ENCODE measurements at places on chromosomes 7 and 10.

DNA sequence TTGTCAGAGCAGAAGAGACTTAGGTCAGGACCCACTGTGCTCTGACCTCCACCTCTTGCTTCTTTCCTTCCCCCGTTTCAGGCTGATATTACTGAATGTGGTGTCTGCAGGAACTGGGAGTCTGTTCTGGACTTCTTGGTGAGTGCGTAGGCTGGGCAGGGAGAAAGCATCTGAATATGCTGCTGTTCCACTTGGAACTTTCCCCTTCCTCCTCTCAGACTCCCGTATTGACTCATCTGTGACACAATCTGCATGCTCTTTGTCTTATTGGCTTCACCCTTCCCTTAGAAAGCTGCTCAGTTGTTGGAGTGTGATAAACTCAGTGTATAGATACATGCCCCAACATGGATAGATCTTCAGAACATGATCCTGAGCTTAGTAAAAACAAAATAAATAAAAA lies 137.6 kb upstream of the HABP2 start:
- DNase-seq = no peak

DNA sequence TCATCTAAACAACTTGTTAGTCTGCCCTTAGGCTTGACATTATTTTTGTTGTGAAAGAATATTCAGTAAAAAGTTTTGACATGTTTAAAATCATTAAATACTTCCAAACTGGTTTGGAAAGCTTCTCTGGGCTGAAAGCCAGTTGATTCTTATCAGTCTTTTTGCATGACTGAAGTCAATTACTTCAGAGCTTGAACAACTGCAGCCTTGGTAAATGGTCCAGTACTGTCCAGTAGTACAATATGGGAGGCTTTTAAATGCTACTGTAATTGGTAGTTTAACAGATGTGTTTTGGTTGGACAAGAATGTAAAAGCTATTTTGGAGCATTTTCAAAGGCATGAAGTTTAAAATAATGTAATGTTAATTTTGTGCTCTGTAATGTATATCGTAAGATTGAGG lies 103.4 kb downstream of the SDK1 start:
- no peak for DNase-seq

DNA sequence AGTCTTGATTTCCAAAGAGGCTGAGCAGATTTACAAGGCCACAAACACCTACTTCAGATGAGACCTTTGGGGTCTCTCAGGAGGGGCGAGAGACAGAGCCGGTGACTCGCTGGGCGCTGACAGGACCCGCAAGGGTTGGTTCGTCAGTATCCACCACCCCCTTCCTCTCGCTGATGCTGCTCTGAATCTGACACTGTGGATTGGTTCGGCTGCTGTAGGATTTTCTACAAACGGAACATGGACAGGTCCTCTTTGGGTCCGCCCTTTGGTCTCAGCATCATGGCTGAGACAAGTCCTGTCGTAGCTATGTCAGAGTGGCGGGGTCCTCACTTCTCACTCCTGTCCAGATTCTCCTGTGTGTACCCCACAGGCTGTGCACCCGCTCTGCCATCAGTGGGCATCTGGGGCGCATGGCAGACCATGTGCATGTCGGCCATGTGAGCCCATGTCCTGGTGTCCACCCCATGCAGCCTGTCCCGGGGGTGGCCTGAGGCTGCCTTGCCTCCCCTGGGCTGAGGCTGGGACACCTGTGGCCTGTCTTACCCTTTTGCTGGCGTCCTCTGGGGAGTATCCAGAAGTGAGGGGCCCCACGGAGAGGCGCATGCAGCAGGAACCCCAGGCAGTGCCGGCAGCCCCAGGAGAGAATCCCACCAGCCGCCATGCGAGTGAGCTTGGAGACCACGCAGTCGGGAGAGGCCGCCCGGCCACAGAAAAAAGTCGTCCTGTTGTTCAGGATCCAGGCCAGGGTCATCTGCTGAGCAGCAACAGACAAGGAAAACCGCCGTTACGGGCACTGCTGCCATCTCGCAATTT lies 21.6 kb upstream of the FAM20C start:
- DNase-seq = no peak

GRCh38 chr7:138238734-138239659 lies 162.7 kb downstream of the AKR1D1 start:
- DNase-seq = no peak

DNA sequence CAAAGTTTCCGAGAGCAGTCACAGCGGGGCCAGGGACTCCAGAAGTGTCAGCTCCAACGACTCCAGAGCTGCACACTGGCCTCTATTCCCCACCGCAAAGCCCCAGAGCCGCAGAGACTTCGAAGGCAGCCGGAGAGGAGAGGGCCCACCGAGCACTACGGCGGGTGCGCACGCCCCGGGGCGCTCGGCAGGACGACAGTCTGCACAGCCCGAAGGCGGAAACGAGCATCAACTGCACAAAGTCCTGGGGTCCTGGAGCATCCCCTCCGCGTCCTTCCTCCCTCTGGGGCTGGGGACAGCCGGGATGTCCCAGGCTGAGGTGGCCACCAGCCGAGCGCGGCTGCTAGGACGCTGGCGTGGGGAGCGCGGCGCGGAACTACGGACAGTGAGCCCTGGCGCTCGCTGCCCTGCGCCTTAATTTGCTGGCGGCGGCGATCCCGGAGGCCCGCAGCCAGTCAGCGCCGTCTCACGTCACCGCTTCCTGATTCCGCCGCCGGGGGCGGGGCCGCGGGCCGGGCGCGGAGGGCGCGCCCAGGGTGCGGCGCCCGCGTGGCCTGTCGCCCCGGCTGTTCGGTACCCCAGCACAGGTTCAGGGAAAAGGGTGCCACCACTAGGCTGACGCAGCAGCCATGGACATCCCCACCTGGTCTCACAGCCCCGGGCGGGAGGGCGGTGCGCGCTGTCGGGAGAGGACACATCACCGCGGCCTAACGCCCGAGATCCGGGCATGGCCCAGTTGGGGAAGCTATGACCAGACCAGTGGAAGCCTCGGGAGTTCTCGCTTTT lies at the start of gene TBX20:
Gene TBX20 (minus strand): TSS at position 391 of the 786 bp plus-strand sequence. CDS start 480 bp downstream, outside the sequence.
- peak; percentile 61 for DNase-seq

- no peak for DNase-seq
Observed at GRCh38 chr10:50419091-50419490, 167.8 kb upstream of the ASAH2 start.

GRCh38 chr7:94660006-94660405 lies 4.1 kb upstream of the SGCE start:
- no peak for DNase-seq

- DNase-seq = no peak
Observed at GRCh38 chr10:119383174-119383856, 159.2 kb downstream of the RGS10 start.

- no peak for DNase-seq
Observed at GRCh38 chr10:14667280-14667679, 107.4 kb downstream of the FAM107B start.

DNA sequence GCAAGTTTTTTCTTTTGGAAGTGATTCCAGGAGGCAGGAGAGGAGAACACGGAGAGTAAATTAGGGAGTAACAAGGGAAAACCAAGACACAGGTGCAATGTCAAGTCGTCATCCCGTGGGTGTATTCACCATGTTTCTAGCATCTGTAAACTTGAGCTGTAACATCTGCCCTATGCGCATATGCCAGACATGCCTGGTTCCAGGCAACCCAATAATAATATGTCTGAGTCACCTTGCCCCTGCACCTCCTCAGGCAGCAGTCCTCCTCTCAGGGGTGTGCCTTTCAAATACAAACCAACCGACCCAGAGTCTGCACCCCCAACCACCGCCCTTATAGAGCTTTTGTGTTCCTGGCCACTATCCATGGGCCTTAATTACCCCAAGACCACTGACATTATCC lies 107.0 kb upstream of the PDE1C start:
- DNase-seq = no peak

DNA sequence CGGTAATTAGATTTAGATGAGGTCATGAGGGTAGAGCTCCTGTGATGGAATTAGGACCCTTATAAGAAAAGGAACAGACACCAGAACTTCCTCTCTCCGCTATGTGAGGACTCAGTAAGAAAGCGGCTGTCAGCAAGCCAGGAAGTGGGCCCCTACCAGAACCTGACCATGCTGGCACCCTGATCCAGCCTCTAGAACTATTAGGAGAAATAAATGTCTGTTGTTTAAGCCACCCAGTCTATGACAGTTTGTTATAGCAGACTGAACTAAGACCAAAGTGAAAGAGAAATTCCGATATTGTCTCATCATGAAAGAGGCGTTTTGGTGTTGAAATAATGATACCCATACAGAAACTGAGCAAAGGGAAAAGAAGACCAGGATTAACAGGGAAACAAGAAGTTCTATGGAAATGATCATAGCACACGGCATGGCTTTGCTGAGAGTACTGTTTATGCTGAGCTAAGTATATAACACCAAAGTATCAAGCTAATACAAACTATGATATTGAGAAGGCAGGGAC lies 9.2 kb downstream of the CLEC2L start:
- no peak for DNase-seq

DNA sequence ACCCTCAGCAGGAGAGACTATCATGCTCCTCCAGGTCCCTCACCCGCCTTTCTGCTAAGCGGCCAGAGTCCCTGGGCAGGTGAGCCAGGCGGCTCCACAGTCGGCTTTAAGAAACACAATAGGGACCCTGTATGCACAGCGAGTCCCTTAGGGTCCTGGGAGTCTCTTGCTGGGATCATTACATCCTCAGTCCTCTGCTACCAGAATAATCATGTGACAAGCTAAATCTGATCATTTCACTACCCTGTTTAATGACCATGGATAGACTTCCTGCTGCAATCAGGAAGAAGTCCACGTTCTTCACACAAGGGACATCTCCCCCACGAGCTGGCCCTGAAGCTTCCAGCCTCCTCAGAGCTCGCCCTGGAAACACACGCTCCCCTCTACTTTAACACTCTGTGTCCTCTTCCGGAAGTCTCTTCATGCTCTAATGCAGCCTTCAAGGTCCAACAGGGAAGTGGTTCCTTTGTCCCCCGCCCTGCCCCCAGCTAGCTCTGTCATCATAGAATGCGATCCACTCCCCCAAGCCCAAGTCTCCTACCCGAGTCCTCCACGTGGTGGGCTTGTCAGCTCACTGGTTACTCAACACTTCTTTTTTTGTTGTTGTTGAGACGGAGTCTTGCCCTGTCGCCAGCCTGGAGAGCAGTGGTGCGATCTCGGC lies 101.5 kb downstream of the RNF216 start:
- DNase-seq = no peak

GRCh38 chr10:88162852-88163251 lies 299.4 kb downstream of the PTEN start:
- no peak for DNase-seq
